Cortex of kidney (tissue), 1 donor: ENCODE measurements at places on chromosomes 3 and 15.

GRCh38 chr15:67146875-67147381, 81.5 kb downstream of the SMAD3 start:
- DNase-seq, result no peak

DNA sequence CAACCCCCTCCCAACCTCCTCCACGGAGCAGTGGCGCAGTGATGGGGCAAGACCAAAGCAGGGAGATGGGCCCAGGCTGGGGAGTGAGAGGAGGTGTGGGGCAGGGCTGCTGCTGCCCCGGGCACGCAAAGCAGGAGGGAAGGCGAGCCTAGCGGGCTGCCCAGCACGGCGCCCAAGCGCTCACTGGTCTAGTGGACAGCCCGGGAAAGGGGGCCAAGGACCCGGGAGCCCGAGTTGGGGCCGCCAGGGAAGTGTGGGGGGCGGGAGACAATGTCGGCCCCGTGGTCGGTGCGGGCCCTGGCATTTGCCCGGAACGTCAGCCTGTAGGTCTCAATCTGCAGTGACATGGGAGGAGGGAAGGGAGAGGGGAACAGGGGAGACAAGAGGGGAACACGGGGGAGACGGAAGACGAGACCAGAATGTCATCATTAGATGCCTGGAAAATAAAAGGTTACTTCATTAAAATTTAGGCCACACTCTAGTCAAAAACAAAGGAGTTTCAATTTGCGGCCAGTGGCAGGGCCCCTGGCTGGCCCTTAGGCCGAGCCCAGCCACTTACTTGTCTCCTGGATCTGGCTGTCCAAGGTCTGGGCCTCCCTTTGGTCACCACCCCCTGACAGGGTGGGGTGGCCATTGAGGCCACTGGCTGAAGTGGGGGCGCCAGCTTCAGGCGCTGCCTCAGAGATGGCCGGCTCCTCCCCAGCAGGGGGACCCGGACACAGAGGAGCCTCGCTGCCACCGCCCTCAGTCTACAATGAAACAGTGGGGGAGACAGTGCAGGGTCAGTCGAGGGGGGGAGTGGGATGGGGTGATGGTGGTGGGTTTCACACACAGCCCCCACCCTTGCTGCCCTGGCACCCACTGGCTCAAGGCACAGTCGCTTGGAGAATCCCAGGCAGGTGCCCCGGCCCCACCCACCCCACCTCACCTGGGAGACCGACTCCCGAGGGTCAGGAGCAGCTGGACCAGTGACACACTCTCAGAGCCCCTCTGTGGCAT, 50.0 kb downstream of the DHX30 start:
- no peak for DNase-seq

DNA sequence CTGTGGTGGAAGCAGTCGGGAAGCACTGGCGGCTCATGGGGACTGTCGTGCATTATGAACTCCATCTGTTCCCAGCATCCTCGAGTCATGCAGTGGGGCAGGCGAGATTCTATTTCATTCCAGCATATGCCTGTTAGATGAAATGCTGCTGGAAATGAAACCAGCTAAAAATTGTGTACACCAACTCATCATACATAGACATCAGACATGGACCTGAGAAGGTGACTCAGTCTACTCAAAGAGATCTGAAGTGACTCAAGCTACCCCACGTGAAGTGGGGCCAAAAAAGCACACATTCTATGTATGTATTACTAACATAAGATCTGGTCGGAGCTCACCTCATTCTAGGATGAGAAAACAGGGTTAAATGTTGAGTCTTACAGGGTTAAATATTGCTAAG, 47.5 kb upstream of the FAM98B start:
- no peak for DNase-seq

GRCh38 chr3:159765030-159765859, 223.4 kb upstream of the IL12A start:
- DNase-seq, result no peak

GRCh38 chr15:59522988-59523461, 85.0 kb downstream of the FAM81A start:
- DNase-seq, result no peak

DNA sequence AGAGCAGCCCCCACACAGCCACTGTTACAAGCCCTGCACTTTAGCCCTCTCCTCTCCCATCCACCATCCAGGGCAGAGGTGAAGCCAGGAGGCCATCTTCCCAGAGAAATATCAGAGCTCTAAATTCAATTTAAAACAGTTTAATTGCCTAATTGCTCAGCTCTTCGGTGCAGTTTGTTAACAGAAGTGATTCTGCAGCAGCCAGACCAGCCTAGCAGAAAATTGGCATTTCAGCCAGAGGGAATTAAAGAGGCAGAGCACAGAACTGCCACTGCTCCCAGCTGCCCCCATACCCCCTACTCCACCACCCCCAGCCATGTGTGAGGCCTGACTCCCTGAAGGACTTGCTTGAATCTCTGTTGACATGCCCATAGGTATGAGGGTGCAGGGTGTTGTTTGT, 38.5 kb downstream of the TPRA1 start:
- no peak for DNase-seq

DNA sequence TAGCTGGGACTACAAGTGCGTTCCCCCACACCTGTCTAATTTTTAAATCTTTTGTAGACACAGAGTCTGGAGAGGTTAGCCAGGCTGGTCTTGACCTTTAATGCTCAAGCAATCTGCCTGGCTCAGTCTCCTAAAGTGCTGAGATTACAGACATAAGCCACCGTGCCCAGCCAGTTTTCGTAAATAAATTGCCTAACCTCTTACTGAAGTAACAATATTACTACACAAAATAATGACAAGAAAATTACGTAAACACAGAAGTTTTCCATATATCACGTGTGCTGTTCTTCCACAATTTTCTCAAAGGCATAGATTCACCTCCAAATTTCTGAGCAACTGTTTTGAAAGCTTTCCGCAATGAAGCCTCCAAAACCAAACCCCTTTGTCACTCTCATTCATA, 58.1 kb upstream of the PROK2 start:
- no peak for DNase-seq

DNA sequence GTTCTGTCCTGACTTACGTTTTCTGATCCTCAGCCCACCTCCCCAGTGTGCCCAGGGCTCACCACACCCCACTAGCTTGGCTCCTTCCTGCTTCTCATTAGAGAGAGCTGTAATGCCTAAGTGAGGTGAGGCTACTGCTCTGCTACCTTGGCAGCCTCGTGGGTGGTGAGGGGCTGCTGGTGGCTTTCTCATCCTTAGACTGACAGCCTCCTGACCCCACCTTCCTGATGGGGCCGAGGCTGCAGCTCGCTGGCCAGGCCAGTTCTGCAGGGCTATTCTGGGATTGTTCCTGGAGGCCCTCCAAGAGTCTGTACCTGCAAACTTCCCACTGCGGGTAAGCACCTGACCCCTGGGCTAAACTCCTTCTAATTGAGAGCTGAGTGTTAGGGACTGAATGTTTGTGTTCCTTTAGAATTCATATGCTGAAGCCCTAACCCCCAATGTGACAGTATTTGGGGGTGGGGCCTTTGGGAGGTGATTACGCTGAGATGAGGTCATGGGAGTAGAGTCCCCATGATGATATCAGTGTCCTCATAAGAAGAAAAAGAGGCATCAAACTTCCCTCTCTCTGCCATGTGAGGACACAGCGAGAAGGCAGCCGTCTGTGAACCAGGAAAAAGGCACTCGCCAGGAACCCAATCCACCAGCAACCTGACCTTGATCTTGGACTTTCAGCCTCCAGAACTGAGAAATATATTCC, 38.1 kb upstream of the IQSEC1 start:
- DNase-seq, result no peak

- no peak for DNase-seq
Measured at GRCh38 chr15:71686221-71687050, 123.9 kb upstream of the NR2E3 start.

- DNase-seq, result no peak
Measured at GRCh38 chr3:44003801-44004200, 237.9 kb upstream of the TOPAZ1 start.

DNA sequence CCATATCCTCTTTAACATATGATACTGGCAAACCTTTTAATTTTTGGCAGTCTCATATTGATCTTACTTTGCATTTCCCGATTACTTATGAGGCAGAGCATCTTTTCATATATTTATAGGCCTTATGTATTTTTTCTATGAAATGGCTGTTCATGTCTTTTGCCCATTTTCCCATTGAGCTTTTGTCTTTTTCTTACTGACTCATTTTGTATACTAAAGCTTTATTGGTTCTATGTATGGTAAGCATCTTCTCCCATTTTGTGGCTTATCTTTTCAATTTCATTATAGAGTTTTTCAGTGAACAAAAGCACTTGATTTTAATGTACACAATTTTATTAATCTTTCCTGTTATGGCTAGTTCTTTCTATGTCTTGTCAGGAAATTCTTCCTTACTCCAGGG, 17.2 kb downstream of the HDGFL3 start:
- DNase-seq, result no peak

GRCh38 chr15:85692873-85693272, 101.9 kb downstream of the KLHL25 start:
- no peak for DNase-seq

- no peak for DNase-seq
Measured at GRCh38 chr15:33442449-33442848, 131.7 kb downstream of the RYR3 start.

DNA sequence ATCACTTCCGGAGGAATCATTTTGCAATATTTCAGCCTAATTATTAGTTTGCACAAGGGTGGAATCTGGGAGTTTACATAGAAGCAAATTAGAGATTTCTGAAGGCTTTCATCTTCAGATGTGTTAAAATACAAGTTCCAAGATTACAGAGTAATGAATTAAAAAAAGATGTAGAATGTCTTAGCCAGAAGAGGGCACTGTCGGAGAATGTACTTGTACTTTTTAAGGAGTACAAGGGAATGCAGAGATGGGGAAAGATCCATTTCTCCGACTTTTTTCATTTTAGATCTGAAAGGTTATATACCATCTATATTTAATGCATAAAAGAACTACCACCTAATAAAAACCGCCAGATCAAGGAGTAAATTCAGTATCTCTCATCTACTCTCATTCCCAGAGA, 43.1 kb upstream of the WDR5B start:
- DNase-seq, result no peak

- no peak for DNase-seq
Measured at GRCh38 chr15:75114327-75114726, 87.4 kb upstream of the C15orf39 start.

DNA sequence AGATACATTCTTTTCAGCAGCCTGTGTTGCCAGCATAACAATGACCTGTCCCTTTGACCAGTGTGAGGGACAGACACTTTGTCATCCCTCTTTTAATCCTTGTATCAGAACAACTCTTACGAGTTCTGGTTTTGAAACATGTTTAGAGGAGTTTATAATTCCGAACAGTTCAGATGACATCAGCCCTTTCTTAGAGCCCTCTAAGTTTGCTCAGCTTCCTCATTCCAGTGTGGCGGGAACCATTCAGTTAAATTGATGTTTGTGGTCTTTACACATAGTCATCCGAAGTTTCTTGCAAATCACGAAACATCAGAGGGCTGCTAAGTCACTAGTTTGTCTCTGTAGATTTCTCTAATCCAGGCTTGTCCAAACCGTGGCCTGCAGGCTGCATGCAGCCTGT, 102.5 kb downstream of the AKAP13 start:
- no peak for DNase-seq

DNA sequence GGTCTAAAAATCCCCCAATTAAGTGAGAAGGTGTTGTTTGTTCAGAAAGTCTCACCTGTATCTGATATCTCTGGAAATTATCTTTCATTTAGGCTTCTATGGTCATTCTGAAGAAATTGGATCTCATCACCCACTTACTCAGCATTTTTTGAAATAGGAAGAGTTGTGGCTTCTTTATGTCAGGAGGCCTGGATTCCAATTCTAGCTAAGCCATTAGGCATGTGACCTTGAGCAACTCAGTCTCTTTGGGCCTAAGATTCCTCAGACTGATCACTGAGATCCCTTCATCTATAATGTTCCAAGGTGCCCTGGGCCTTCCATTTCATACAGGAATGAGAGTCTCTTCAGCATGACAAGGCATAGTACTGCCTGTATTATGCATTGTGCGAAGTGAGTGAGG, 70.3 kb downstream of the ARHGEF26 start:
- DNase-seq, result no peak

DNA sequence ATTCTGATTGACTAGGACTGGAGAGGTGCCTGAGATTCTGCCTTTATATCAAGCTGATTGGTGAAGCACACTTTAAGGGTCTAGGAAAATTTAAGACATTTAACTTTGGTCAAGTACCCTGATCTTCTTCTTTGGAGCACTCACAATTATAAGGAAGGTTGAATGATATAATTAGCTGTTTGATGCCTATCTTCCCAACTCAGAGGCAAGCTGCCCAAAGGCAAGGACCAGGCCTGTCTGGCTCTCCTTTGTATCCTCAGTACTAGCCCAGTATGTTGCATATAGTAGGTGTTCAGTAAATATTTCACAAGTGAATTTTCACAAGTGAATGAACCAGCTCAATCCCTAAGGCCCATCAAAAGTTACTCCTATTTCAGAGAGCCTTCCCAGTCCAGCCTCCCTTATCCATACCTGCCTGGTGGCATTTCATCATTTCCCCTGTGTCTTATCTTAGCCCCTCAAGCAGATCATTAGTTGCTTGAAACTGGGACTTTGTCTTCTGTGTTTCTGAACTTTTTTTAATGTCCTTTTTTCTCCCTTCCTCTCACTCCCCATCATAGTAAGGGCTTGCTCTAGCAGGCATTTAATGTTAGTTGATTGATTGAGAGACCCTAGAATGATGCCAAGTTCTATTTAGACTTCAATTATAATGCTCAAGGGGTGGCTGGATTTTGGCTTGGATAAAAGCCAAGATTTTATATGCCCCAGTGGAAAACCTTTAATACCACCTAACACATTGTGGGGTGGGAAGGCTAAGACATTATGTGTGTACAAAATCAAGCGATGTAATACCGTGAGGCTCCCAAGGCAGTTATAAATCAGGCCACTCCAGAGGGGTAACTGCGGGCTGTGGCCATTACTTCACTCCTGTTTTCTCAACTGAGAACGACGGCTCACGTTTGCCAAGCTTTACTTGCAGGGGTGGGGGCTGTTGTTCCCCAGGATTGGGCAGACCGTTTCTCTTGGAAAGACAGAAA, 43.2 kb upstream of the BOC start:
- DNase-seq, result no peak
